Stimulated activated CD8-positive, alpha-beta memory T cell treated with anti-CD3 and anti-CD28 coated beads, Interleukin-15, amount 100 ng/mL, for 48 hours (primary cell): ENCODE measurements at places on chromosomes 1 and 21.

GRCh38 chr1:174913225-174913903, 86.4 kb upstream of the CACYBP start:
- no peak for DNase-seq

DNA sequence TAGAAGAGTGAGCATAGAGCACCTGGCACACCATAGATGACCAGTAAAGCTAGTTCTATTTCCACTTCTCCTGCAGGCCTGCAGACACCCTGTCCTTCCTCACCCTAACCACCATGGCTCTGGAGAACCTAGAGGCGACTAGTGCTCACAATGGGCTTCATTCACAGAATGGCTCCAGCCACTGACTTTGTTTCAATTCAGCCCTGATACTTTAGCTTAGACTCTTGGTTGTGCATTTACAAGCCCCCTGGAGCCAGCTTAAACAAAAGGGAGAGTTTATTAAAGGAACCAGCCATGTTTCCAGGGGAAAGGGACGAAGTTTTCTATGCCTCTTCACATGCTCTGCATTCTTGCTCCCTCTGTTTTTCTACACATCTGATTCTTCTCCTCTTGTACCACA, 123.7 kb downstream of the NAV1 start:
- no peak for DNase-seq

DNA sequence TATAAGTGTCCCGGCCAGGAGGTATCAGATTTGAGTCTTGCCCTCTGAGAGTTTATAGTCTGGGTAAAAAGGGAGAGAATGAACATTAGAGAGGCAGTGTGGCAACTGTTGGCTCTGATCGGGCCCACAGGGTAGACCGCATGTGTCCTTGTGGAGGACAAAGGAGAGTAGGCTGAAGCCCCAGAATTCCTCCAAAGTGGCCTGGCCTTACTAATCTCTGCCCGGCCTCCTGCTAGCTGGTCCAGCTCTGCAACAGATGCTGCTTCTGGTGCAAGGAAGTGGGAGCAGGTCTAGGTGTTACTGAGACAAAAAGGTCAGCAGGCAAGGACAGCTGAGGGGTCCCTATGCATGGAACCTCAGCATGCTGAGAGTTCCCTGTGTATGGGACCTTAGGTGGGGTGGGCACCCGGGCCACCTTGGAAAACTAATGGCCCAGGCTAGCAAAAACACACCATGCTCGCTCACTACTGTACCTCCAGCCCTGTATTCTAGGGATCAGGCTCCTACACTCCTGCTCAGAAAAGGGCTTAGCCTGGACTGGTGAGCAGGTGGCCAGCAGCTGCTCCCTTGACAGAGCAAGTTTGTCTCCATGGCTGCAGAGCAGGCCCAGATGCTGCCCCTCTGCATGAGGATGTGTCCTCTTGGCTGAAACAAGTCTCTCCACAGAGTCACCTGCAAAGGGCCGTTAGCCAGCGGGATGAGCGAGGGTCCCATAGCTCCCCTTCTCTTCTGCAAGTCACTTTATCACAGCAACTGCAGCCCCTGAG, 30.3 kb upstream of the RGS16 start:
- DNase-seq, result no peak

DNA sequence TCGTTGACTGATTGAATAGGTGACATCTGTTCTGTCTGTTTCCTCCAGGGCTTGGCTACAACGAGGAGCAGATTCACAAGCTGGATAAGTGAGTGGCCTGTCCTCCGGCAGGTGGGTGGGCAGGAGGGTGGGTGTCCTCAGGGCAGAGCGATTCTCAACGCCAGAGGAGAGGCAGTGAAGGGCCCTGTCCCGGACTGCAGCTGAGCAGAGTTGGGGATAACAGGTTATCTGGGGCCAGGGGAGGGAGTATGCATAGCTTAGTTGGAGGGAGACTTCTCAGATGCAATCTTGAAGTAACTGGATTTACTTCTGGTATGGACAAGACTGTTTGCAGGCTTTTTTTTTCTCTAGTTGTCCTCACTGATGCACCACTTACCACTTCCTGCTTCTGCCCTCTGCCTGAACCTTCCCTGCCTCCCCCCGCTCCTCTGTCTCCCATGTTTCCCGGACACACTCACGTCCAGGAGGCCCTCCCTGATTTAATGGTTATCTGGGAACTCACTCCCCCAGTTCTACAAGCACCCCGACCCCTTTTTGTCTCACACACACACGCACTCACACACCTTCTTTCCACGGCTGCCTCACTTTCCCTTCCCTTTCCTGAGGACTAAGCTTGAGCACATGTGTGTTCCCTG, 16.4 kb upstream of the RASSF5 start:
- no peak for DNase-seq

- DNase-seq, result peak; percentile 43
Observed at GRCh38 chr1:145960468-145961108, 2.8 kb upstream of the LIX1L start.

DNA sequence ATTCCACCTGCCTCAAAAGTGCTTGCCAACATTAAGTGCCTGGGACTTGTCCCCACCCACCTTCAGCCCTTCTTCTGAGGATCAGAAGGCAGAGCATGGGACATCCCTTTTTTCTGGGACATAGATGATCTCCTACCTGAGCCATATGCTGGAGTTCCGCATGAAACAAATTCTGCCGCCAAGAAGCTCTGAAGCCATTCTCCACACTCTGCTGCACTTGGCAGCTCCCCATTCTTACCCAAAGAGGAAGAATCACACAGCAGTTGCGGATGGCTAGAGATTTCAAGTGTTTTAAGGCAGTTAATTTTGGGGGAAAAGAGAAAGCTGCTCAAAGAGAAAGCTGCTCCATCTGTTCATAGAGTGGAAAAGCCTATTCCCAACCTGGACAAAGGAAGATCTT, 197.3 kb upstream of the COA6 start:
- DNase-seq, result no peak

DNA sequence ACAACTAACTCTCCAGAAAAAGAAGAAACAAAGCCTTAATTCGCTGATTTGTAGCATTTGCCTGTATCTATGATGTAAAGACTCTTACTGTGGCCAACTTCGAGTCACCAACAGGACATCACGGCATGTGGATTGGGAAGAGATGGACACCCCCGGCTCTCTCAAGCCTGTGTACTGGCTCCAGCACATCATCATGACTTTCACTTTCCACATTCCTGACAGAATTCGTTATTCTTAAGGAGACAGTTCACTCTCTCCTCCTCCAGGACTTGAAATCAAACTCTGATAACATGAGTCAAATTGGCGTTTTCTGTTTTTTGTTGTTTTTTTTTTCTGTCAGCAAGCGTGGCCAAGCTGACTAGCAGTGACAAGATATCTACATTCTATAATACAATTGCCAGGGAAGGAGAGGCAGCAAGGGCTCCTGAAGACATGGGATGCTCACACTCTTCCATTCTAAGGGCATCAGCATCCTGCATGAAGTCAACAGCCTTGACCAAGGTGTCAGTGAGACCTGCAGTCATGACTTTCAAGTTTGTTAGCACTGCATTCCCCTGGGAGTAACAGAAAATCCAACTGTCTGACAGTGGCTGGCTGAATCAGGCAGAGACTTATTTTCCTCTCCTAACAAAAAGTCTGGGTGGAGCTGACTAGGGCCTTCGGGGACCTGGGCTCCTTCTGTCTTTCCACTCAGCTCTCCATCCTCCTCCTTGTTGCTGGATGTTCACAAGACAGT, 13.3 kb upstream of the TRAF3IP3 start:
- DNase-seq, result no peak

- DNase-seq, result no peak
Observed at GRCh38 chr1:217072926-217073325, 349.7 kb upstream of the ESRRG start.

- DNase-seq, result no peak
Observed at GRCh38 chr1:18716112-18716784, 85.6 kb downstream of the PAX7 start.

DNA sequence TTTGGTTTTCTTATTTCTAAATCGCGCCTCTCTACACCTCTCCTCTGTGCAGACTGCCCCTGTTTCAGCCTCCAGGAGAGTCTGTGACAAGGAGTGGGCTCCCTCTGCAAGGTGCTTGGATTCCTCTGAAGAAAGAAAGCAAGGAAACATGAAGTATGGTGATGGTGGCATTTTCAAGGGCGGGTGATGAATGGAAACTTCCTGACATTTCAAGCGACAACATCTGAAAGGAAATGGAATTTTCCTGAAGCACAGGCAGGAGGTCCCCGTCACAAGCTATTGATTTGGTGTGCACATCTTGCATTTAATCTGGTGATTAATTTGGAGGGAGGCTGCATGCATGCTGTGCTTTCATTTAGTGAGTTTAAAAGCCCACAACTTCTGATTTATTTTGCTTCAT, 164.6 kb upstream of the FGGY start:
- DNase-seq, result no peak

DNA sequence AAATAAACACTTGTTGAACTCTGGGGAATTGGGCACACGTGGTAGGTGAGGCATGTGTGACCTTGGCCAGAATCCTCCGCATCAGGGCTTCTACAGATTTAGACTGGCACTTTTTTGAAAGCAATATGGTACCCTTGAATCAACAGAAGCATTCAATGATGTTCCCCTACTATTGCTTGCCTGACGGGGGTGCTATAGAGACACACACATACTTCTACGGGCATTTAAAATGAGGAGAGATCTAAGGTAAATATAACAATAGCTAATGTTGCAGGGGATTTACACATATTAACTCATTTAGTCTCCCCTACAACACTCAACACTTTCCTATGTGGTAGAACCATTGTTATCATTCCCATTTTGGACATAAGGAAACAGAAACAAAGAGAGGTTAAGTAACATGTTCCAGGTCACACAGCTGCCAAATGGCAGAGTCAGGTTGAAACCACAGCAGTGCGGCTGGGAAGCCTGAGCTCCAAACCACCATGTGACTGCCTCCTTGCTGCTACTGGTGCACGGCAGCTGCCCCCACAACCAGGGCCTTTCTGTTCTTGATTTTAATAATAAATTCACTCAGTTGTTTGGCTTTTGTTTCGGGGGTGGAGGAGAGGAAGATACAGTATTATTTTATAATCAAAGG, 147.4 kb downstream of the ZNF281 start:
- DNase-seq, result peak; percentile 20

DNA sequence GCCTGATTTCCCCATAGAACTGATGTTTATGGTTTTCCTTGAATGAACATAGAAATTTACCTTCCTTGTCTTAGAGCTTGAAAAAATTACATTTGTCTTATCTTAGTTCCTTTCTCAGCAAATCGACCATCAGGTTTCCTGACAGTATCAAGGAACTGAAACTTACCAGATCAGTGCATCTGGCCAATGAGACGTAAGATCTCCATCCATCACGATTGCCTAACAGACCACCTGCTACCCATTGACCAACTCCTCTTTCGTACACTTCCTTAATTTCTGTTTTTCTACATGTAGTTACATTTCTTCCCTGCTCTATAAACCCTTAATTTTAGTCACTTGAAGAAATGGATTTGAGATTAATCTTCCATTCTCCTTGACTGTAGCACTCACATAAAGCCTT, 57.4 kb upstream of the TMPRSS15 start:
- DNase-seq, result no peak

DNA sequence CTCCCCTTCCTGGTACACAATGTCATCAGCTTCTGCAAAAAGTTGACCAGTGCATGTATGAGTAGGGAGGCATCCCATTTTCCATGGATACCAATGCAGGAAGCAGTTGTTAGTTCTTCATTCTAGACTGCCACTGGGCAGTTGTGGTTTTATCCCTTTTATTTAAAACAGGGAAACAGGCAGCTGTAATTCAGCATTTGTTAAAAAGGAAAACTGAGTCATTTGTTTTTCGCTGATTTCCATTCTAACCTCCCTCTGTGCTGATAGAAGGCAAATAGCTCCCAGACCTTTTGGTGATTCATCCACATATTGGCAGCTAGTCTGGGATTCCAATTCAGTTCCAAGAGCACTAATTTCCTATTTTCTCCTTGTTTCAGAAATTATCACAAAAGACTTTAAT, 21.1 kb upstream of the ABCA4 start:
- DNase-seq, result no peak

GRCh38 chr1:6127587-6128163, 52.4 kb downstream of the CHD5 start:
- DNase-seq, result peak; percentile 48

- DNase-seq, result no peak
Observed at GRCh38 chr1:12618661-12618964, 603 bp upstream of the DHRS3 start.
